ENCODE measurements at places on chromosomes 7 and 10.
A peak's percentile ranks its signal among the peaks of the same experiment; 100 is the strongest.

DNA sequence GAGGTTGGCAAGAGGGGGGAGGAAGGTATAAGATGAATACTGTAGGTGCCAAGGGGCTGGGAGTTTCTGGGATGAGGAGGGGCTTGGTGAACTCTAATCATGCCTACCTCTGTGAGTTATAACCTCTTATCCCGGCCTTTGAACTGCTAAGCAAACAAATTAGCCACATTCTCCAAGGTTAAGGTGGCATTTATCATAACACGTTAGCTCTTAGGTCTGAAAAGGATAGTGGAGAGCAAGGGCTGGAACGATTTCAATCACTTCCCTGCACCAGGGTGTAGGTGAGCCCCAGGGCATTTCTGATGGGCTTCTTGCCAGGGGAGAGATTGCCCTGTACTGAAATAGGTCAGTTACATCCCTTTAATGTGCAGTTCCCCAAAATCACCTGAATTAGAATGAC is 28.6 kb upstream of the DMBT1 start:
- no peak for DNase-seq

- peak; percentile 10 for DNase-seq
Measured at GRCh38 chr10:28367929-28368484, 65.1 kb upstream of the MPP7 start.

GRCh38 chr7:73969991-73970390 is 58.0 kb upstream of the ELN start:
- DNase-seq: no peak

- DNase-seq: no peak
Measured at GRCh38 chr10:72315611-72316385, 38.9 kb downstream of the DNAJB12 start.

- no peak for DNase-seq
Measured at GRCh38 chr7:2764621-2765020, 76.6 kb downstream of the AMZ1 start.

DNA sequence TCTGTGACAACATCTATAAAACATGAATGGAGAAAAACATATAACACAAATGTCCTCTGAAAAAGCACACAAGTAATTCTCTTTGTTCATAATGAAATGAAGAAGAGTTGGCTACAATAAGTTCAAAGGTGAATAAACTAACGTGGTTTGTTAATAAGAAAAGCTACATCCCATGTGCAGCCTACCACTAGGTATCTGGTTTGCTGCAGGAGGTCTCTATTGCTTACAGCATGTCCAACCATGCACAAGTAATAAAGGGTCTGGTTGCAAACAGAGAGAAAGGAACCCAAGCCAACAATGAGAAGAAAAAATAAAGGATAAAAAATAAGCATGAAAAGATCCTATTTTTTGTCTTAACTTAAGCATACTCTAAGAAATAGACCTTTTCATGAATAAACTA is 139.2 kb downstream of the CHCHD3 start:
- no peak for DNase-seq

DNA sequence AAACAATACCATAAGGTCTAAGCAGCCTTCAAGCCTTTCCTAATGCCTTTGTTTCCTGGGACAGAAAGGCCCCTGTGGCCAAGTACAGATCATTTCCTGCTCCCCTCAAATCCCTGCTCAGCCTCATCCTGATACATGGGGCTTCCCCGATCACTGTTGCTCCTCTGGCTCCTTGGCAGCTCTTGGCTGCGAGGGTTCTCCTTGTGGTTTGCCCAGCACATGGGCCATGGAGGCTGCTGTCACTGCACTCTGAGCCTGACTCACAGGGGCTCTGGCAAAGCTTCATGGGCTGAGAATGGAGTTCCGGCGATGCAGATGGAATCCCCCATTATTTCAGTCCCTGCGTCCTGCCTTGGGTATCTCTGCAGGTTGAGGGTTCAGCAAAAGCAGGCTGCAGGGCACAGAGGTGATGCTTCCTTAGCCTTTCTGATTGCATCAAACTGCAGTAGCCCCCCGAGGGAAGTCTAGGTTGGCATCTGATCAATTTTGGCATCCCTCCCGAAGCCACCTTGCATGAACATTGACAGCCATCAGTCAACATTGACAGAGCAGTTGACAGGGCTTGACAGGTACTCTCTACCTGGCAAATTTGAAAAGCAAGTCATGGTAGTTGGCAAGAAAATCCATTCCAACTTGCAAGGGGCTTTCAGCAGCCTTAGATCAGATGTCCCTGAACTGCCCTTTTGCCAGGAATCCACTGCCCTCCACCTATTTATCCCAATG is 168.6 kb downstream of the GFRA1 start:
- DNase-seq: no peak

DNA sequence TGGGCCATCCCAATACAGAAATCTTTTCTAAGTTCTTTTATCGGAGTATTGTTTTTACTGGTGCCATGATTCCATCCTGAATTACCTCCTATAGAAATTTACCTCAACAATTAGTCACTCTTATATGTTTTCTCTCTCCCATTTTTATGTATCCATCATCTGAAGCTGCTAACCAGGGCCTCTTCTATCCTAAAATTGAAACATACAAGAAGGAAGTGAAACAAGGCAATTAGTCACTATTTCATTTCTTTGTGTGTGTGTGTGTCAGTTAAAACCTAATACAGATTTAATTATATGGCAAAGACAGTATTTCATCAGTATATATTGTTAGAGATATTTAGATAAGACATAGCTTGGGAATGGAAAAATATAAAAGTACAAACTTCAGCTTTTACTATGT is 148.4 kb upstream of the AHR start:
- no peak for DNase-seq

GRCh38 chr10:30231709-30232108 is 117.4 kb downstream of the MTPAP start:
- no peak for DNase-seq

GRCh38 chr7:131357282-131357880 is 29.7 kb downstream of the MKLN1 start:
- no peak for DNase-seq

- no peak for DNase-seq
Measured at GRCh38 chr10:72194949-72195348, 20.9 kb upstream of the ANAPC16 start.

GRCh38 chr7:108246227-108246837 is 116.2 kb upstream of the LAMB4 start:
- DNase-seq: no peak

DNA sequence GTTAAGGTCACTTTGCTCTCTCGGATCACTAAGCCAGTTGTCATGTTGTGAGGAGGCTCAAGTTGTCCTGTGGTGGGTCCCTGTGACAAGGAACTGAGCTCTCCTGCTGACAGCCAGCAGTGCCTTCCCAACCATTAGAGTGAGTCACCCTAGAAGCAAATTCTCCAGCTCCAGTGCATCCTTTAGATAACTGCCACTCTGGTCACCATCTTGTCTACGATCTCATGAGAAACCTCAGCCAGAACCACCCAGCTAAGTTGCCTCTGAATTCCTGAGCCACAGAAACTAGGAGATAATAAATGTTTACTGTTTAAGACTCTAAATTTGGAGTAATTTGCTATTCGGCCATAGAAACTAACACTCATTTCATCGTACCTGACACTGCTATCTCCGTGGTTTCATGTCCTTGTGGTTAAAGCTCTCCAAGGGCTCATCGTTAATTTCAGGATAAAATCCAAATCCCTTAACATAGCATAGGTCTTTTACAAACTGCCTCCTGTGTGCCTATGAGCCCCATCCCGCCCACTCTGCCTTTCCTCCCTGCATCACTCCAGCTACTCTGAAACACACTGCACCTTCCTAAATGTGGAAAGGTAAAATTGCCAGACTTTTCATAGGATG is 56.5 kb upstream of the WIPF3 start:
- DNase-seq: no peak

DNA sequence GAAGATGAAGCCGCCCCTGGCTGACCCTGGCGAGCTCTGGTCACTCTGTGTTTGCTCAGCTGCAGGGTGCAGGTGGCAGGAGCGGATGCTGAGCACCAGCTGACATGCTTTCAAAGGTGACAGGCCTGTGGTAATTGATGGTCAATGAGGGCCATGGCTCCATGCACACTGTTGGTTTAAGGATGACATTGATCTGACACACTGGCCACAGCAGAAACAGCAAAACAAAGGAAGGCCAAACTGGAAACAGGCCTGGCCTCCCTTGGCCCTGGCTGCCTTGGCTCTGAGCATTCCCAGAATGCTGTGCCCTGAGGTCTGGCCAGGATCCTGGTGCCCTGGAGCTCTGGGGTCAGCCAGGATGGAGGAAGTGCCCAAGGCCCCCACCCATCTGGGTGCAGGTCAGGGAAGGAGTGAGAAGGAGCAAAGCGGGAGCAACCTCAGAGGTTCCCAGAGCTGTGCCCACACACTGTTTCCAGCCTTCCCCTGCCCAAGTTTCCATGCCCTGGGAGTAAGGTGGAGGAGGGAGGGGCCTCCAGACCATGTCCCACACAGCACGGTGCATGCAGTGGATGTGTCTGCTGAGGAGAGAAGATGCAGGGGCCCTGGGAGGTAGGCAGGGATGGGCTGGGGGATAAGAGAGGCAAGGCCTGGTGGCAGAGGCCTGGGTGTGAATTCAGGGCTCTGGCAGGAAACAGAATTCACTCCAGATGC is 302.2 kb downstream of the RPS24 start:
- no peak for DNase-seq

DNA sequence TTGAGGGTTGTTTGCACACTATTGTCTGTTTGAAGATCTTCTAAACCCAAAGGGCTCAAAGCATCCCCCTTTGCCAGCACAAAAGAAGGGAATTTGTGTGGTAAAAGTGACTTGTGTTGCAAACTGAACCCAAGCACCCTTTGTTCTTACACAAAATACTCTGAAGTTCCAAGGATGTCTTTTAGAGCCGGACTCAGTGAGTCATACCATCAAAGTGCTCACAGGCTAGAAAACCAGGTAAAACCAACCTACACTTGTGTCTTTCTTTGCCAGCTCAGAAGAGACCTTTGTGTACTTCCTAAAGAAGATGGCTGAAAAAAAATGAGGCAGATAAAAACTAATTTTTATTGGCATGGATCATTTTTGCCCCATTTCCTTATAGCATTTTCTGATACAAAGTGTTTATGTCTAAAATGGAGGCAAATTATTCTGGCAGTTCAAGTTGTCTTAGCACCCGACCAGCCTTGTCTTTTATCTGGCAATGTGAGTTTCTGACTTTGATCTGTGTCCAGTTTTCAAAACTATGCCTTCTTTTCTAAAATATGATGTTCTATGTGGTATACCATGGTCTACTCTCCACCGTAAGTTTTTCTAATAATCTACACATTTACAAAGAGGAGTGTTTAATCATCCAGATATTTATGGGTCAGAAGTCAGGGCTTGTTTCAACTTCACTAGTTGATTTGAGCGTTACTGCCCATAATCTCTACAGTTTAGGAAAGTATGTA is 128.4 kb upstream of the FZD1 start:
- DNase-seq: no peak

DNA sequence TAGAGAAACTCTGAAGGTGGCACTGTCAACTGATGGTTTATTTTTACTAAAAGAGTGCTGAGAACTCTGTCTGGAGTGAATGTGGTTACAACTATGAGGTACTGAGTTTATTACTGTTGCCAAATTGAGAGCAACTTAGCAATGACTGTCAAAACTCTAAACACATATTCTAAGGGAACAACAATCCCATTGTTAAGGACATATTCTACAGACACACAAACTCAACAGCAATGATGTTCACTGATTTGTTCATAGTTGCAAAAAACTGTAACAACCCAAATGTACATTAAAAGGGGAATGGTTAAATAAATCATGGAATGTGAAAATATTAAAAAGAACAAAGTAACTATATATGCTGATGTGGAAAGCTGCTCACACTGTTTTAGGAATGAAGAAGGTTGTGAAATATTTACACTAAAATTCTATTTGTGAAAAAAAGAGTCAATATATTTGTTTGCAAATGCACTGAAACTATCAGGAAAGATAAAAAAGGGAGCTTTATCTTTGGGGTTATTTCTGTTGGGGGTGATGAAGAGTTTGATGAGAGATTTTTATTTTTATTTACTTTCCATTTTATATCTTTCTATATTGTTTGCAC is 12.9 kb downstream of the PON2 start:
- no peak for DNase-seq

DNA sequence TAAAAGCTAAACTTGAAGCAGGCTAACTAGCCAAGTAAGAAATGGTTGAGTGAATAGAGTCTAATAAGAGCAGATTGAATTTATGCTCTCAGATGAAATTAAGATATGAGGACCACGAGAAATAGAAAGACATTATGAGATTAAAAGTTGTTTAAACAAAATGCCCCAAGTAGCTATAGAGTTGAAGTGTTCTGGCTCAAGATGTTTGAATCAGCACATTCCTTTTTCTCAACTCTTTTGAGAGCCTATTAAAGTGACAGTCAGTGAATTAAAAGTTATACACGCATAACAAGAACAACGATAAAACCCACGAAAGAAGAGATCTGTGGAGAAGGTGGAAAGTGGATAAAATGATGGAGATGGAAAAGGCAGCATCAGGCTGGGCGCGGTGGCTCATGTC is 322.2 kb upstream of the ANKRD30A start:
- no peak for DNase-seq

GRCh38 chr7:149776289-149776688 is 2.9 kb upstream of the ZNF467 start:
- no peak for DNase-seq

DNA sequence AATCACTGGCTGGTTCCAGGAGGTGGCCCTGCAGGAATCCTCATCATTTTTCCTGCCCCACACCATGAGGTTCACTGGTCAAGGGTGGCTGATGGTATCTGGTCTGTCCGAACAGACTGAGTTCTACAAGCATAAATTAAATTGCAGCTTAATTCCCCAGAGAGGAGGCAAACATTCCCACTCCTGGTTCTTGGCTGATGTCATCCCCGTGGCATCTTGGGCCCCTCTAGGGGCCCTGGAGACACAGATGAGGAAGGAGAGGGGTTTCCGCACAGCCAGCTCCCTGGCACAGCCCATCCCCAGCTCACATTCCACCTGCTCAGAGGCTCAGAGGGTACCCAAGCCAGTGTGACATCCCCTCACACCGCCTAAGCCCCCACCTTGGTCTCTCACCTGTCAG is 5.3 kb upstream of the KLRG2 start:
- no peak for DNase-seq

DNA sequence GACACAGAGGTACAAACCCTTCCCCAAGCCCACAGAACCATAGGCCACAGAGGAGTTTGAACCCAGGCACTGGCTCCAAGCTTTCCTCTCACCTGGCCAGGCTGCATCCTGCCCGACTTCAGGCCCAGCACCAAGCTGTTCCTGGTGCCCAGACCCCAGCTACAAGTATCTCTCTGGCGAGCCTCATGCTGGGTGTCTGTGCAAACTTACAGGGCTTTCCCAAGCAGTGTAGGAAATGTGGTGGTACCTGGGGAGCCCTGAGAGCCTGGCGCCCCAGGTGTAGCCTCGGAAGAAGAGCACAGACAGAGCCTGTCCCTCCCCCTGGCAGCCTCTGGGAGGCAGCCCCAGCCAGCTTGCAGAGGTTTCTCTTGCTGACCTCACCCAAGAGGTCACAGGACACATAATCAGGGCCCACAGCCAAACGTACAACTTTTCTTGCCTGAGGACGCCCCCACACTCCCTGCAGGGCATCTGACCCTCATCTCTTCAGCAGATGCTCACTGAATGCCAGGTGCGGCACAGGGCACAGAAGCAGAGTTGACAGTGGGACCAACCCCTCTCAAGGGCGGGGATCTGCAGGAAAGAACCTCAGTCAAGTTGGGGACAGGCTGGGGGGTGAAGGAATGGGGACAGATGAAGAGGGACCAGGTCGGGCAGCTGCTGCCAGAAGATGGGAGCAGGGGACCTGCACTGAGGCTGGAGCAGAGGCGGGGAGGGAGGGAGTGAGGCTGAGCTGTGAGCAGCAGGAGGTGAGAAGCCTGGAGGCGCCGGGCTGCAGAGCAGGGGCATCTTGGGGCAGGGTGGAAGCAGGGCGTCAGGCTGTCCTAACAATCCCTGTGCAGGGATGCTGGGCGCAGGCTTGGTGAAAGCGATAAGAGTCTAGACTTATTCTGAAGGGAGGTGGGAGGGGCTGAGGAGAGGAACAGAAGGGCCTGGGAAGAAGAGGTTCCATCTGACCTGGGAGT is 16.3 kb upstream of the MYL7 start:
- DNase-seq: no peak

All from T-helper 2 cell (primary cell).